ENCODE measurements at places on chromosomes 1 and 21. TPM values are rescaled to one million over a fixed set of nuclear protein-coding genes. Genes with fewer than 3 reads are reported as not detected.

The CD1B gene
- not detected for polyA plus RNA-seq

DNA sequence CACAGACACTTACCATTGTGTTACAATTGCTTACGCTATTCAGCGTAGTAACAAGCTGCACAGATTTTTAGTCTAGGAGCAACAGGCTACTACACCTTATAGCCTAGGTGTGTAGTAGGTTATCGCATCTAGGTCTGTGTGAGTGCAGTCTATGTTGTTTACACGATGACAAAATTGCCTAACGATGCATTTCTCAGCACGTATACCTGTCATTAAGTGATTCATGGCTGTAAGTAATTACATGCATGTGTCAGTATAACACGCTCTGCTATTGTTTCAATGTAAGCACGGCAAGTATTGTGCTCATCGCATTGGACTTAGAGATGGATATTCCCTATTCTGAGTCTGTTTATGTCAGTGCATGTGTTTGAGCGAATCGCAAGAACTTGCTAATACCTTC, 15.7 kb upstream of the ZBTB18 start:
- no peaks in the 10 kb centered on the region for H3K27me3 ChIP-seq
- H3K4me1 ChIP-seq = no peaks in the 10 kb centered on the region
- H3K27ac ChIP-seq = no peak overlapping the region
- no peak overlapping the region for H3K4me3 ChIP-seq
- no peak for DNase-seq

The HCRTR1 gene
- polyA plus RNA-seq = 0.68 TPM

The C1orf115 gene
- polyA plus RNA-seq = 42.3 TPM

- H3K4me3 ChIP-seq = no peak overlapping the region
- no peaks in the 10 kb centered on the region for H3K36me3 ChIP-seq
- H3K4me1 ChIP-seq = no peaks in the 10 kb centered on the region
- DNase-seq = no peak
- no peak overlapping the region for H3K27ac ChIP-seq
Observed at GRCh38 chr1:231796141-231796540, 169.6 kb downstream of the DISC1 start.

DNA sequence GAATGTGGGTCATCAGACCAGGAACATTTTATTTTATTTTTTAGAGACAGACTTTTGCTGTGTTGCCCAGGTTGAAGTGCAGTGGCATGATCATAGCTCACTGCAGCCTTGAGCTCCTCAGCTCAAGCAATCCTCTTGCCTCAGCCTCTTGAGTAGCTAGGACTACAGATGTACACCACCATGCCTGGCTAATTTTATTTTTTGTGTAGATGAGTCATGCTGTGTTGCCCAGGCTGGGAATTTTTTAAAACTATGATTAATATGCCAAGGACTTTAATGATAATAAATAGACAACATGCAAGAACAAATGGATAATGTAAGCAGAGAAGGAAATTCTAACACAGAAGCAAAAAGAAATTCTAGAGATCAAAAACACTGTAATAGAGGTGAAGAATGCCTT, 142.4 kb downstream of the AK5 start:
- H3K27ac ChIP-seq = no peak overlapping the region
- no peaks in the 10 kb centered on the region for H3K36me3 ChIP-seq
- H3K27me3 ChIP-seq = no peaks in the 10 kb centered on the region

The TCEA3 gene
- 31.2 TPM for polyA plus RNA-seq

The GPR52 gene
- not detected for polyA plus RNA-seq

DNA sequence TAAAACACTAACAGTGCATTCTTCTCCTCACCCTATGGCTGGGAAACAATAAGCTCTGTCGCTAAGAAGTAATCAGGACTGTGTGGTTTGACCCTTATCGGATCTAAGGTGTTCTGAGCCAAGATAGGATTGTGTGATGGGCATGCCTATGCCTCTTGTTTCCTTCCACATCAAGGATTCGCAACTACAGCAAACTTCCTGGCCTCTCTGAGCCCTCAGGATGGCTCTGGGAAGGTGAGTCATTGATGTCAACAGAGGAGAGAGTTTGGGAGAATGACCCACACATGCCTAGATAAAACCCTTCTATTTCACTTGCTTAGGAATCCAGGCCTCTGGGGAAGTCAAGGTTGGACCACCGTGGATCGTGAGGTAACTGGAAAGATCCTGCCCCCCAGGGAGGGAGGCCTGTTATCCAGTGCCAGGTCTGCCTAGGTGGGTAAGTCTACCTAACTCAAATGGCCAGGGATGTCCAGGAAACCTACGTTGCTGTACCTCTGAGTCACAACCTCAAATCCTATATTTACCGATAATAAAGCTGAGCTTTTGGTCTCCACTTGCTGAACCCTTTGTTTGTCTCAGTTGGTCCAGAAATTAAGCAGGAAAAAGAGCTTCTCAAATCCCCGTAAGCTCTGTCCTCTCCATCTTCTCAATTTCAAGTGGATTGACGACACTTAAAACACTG, 27.4 kb downstream of the TIAM1 start:
- H3K27ac ChIP-seq = no peak overlapping the region
- no peak for DNase-seq
- H3K4me1 ChIP-seq = no peaks in the 10 kb centered on the region
- H3K27me3 ChIP-seq = no peaks in the 10 kb centered on the region
- H3K36me3 ChIP-seq = no peaks in the 10 kb centered on the region

- no peak for DNase-seq
- H3K4me3 ChIP-seq = no peak overlapping the region
- H3K27me3 ChIP-seq = no peaks in the 10 kb centered on the region
- H3K36me3 ChIP-seq = no peaks in the 10 kb centered on the region
- H3K4me1 ChIP-seq = no peaks in the 10 kb centered on the region
Observed at GRCh38 chr1:198730952-198731351, 92.1 kb downstream of the PTPRC start.

GRCh38 chr1:246001142-246001836, 505.8 kb downstream of the SMYD3 start:
- peaks cover 6% of the 10 kb centered on the region for H3K4me1 ChIP-seq
- H3K27ac ChIP-seq = peak overlapping the region; percentile 75
- H3K4me3 ChIP-seq = no peak overlapping the region

GRCh38 chr21:25589887-25590286, 17.4 kb downstream of the MRPL39 start:
- no peaks in the 10 kb centered on the region for H3K36me3 ChIP-seq
- no peak overlapping the region for H3K4me3 ChIP-seq
- DNase-seq = no peak
- no peak overlapping the region for H3K27ac ChIP-seq
- H3K4me1 ChIP-seq = no peaks in the 10 kb centered on the region
- H3K27me3 ChIP-seq = no peaks in the 10 kb centered on the region

GRCh38 chr1:24207709-24208108, 20.6 kb upstream of the IFNLR1 start:
- no peak overlapping the region for H3K27ac ChIP-seq
- no peaks in the 10 kb centered on the region for H3K27me3 ChIP-seq
- H3K4me1 ChIP-seq = no peaks in the 10 kb centered on the region
- no peak for DNase-seq

The OR2L13 gene
- polyA plus RNA-seq = not detected

- no peak for DNase-seq
- H3K4me1 ChIP-seq = no peaks in the 10 kb centered on the region
- no peak overlapping the region for H3K27ac ChIP-seq
- no peaks in the 10 kb centered on the region for H3K36me3 ChIP-seq
- H3K27me3 ChIP-seq = no peaks in the 10 kb centered on the region
- H3K4me3 ChIP-seq = no peak overlapping the region
Observed at GRCh38 chr1:232853994-232854797, 49.0 kb downstream of the MAP10 start.

The RNU11 gene
- polyA plus RNA-seq = not detected

- H3K4me1 ChIP-seq = no peaks in the 10 kb centered on the region
- DNase-seq = no peak
- no peak overlapping the region for H3K27ac ChIP-seq
Observed at GRCh38 chr1:68046423-68046822, 4.0 kb downstream of the DIRAS3 start.

The SPRR1B gene
- not detected for polyA plus RNA-seq

Measured in hepatocyte (in vitro differentiated cells).